ENCODE measurements at places on chromosomes 5 and 9. TPM values are rescaled to one million over a fixed set of nuclear protein-coding genes. Genes with fewer than 3 reads are reported as not detected.

RC3H2 gene
- total RNA-seq = 31.1 TPM

DOK3 gene
- 1.7 TPM for total RNA-seq

CAMK2A gene
- 0.71 TPM for total RNA-seq

OR1L6 gene
- total RNA-seq = not detected

Measured in smooth muscle cell of bladder (primary cell).